ENCODE measurements at places on chromosomes 7 and 10.

DNA sequence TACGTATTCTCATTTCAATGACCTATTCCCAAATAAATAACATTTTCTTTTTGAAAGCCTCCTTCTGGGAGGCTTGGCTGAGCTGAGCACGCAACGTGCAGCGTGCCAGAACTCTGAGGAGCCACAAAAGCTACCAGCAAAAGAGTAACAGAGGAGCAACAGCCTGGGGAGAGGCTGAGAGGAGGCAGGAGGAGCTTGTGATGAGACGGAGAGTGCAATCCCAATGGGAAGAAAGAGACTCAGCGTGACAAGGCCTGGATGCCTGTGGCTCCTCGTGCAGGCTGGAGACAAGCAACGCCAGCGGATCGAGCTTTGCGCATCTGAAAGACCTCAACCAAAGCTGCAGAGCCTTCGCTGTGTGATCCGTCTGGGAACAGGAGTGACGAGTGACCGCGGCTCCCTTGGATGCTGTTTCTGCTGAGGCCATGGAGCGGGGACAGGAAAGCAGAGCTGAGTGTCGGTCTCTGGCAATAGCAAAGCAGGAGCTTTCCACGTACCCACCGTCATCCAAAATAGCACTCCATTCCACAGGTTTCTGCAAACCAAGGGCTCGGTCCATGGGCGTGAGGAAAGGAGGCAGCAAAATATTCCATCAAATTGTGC, 171.7 kb upstream of the PFKP start:
- DNase-seq: no peak

DNA sequence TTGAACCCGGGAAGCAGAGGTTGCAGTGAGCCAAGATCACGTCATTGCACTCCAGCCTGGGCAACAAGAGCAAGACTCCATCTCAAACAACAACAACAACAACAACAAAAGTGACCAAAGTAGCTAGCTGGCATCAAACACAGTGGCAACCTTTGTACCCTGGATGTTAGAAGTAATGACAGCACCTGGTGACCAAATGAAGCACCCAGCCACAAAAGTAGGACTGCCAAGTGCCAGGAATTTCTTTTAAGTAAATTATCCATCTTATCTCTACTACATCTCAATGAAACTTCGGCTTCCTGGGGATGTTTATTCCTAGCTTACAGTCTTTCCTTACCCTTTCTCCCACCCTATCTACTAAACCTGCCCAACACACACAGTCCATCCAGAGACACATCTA, 18.8 kb downstream of the SRPK2 start:
- DNase-seq: no peak

DNA sequence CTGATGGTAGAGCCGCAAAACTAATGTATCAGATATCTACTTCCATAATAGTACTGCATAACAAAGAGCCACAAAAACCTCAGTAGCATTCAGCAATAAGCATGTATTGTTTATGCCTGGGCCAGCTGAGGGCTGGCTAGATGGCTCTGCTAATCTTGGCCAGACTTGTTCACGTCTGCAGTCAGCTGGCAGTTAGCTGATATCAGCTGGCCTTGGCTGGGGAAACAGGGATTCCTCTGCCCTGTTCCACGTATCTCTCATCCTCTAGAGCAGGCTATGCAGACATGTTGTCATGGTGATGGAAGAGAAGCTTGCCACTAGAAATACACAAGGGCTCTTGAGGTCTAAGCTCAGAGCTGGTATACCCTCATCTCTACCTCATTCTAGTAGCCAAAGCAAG, 62.9 kb downstream of the GRM8 start:
- no peak for DNase-seq

- no peak for DNase-seq
Measured at GRCh38 chr10:108685863-108686531, 1237.3 kb downstream of the XPNPEP1 start.

GRCh38 chr7:12552876-12553275, 17.6 kb upstream of the SCIN start:
- DNase-seq: no peak

DNA sequence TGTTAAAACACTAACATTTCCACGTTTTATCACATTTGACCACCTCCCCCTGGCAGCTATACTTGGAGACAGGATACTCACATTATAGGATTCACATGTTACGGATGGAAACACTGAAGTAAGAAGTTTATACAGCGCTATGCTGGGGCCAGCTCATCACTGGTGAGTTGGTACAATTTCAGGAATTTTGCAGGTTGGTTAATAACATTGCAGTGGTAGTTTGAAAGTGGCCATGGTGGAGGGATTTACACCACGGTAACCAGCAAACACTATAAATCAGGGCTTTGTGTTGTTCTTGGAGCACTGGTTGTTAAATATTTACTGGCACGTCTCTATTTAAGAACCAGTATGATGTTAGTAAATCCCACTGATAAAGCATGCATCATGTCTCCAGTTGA, 174.0 kb downstream of the GFRA1 start:
- no peak for DNase-seq

DNA sequence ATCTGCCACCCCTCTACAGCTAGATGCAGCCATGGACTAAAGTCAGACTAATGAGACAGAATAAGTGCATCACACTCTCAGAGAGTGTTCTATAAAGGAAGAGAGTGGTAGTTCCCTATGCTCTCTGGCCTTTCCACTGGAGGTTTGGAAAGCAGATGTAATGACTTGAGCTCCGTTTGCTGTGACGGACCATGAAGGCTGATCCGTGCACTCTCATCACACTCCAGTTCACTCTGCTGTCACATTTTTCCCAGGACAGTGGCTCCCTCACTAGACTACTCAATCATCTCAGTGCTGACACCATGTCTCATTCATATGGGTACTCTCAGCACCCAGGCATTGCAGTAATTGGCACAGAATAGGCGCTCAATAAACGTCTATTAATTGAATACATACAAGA, 20.4 kb downstream of the TRDMT1 start:
- no peak for DNase-seq

GRCh38 chr7:69588773-69589172, 9.5 kb upstream of the AUTS2 start:
- DNase-seq: no peak

GRCh38 chr7:8040768-8041369, 72.3 kb downstream of the GLCCI1 start:
- no peak for DNase-seq

- DNase-seq: peak; percentile 35
Measured at GRCh38 chr10:69716711-69717560, 84.8 kb upstream of the COL13A1 start.

DNA sequence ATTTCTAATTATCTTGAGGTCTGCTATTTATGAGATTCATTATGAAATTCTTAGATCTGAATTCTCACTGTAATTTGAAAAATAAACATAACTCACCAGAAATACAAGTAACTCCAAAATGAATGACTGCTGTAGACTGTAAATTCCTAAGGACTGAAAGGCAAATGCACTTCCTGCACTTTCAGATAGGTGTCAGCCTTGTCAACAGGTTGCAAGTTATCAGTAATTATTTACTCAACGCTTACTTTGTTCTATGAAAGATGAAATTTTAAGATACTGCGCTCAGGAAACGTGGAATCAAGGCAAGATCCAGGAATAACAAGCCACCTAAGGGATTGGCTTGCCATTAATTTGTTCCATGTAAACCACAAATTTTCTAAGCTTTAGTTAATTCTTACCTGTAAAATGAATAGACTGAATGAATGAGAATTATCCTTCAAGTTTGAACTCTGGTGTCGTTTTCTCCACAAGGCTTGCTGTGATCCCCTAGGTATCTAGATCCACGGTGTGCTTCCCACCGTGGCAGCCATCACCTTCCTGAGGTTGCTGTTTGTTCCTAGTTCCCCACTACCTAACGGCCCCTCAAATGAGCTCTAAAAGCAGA, 12.6 kb downstream of the DHX32 start:
- DNase-seq: peak; percentile 38

DNA sequence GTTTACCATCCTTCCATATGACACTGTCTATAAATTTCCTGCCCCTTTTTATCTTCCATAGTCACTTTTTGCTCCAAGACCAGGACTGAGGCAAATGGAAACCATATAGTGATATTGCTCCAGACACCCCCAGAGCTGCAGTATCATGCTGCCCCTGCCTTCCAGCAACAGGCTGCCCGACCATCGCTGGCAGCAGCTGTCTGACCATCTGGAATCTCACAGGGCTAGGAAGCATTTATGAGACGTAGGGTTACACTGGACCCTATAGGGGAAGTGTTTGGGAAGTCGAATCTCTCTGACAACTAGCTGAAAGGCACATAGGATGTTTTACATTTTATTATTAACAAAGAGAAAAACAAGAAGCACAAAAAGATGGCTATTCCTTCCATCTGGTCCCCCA, 19.4 kb downstream of the ENO4 start:
- peak; percentile 28 for DNase-seq

DNA sequence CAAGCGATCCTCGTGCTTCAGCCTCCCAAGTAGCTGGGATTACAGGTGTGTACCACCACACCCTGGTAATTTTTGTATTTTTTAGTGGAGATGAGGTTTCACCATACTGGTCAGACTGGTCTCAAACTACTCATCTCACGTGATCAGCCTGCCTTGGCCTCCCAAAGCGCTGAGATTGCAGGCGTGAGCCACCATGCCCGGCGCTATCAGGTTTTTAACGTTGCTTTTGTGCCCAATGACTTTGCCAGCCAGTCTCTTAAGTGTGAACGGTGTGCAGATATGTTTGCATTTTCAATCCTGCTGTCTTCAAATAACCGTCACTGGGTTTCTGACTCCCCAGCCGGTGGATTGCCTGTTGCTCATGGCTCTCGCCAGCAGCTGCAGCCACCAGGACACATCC, 201.8 kb upstream of the PPP2R2D start:
- DNase-seq: no peak

GRCh38 chr7:109901926-109902325, 1189.0 kb upstream of the LRRN3 start:
- no peak for DNase-seq

GRCh38 chr10:98167191-98167590, 32.7 kb downstream of the R3HCC1L start:
- DNase-seq: no peak

DNA sequence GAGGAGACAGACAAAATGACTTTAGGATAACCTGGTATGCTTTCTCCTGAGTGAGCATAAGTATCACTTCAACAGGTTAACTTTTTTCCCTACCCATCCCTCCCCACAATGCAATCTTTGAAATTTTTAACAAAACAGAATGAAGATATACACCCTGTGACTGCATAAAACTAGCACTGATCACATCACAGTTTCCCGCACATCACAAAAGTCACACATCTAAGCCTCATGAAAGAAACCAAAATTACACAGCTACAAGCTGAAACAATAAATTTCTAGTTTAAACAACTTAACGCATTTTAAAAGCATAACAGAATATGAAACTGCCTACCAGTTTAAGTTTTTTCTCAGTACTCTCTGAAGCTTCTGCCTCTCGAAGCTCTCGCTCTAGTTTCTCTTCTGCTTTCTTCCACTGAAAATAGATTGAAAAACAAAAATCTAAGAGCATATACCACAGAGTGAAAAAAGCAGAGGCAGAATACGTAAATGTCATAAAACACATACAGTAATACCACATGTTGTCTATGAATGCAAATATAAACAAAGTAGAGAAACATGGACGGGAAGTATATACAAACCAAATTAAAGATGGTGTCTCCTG, 18.1 kb downstream of the NOC3L start:
- DNase-seq: no peak

DNA sequence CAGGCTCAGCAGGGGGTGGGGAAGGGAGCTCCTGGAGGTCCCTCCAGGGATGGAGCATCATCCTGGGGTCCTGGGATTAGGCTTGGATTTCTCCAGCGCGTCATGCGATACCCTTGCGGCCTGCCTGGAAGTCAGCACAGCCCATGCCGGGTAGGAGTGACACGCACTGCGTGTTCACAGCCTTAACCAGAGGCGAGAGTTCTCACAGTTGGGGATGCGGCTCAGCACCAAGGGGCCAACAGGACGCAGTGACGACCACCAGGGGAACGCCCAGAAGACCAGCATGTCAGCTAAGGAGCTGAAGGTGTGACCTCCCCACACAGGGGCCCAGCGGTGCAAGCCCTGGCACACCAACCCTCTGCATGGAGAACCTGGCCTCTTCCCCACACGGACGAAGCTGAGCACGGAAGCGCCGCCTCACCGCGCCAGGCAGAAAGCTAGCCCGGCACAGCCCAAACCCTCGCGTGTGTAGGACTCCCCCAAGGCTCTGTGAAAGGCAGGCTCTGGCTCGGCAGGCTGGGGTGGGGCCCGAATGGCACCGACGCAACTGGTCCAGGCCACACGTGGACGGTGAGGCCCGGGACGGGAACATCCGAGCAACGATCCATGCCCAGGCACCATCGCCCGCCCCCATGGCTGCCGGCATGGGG, 198.6 kb downstream of the ELFN1 start:
- DNase-seq: no peak
